Body of pancreas (tissue), 4 donors: ENCODE measurements at places on chromosomes 7 and 10.

GRCh38 chr10:133422807-133423771 lies 1.3 kb downstream of the SPRN start:
- H3K4me3 ChIP-seq = no peak overlapping the region
- peaks cover 7% of the 10 kb centered on the region for H3K36me3 ChIP-seq
- no peak overlapping the region for H3K27ac ChIP-seq
- DNase-seq = no peak
- H3K27me3 ChIP-seq = peaks cover 3% of the 10 kb centered on the region

GRCh38 chr10:117723343-117723742 lies 180.8 kb downstream of the EMX2 start:
- H3K27me3 ChIP-seq = peaks cover 5% of the 10 kb centered on the region
- H3K27ac ChIP-seq = no peak overlapping the region
- H3K4me3 ChIP-seq = no peak overlapping the region
- no peaks in the 10 kb centered on the region for H3K36me3 ChIP-seq
- no peaks in the 10 kb centered on the region for H3K4me1 ChIP-seq

DNA sequence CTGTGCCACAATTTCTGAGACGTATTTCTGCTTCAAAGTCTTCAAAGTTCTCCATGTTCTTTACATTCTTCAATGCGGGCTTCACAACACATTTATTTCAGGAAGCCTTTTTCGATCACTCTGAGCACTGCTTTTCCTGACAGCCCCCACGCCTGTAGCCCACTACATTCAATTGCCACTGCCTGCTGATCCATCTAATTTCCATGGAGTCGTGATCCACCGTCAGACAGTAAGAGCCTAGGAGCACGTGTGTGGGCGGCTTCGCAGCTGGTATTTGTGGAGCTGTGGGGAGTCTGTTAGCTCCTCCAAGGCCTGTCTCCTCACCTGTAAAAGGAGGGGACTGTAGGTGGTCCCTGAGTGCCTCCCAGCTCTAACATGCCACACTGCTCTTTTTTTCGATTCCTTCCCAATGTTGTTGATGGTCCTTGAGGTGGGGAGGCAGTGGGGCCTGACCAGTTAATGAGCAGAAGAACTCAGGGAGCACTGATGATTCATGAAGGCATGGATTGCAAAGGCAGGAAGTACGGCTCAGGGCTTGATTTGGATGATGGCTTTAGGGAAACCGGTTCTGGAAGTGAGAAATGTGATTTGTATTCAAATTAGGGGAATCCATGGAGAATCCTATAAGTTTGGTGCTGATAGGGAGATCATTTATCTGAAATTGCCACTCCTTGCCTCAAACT lies 401.1 kb upstream of the PODXL start:
- no peak overlapping the region for H3K4me3 ChIP-seq
- H3K4me1 ChIP-seq = no peaks in the 10 kb centered on the region
- no peak overlapping the region for H3K27ac ChIP-seq
- no peaks in the 10 kb centered on the region for H3K36me3 ChIP-seq
- no peaks in the 10 kb centered on the region for H3K27me3 ChIP-seq

DNA sequence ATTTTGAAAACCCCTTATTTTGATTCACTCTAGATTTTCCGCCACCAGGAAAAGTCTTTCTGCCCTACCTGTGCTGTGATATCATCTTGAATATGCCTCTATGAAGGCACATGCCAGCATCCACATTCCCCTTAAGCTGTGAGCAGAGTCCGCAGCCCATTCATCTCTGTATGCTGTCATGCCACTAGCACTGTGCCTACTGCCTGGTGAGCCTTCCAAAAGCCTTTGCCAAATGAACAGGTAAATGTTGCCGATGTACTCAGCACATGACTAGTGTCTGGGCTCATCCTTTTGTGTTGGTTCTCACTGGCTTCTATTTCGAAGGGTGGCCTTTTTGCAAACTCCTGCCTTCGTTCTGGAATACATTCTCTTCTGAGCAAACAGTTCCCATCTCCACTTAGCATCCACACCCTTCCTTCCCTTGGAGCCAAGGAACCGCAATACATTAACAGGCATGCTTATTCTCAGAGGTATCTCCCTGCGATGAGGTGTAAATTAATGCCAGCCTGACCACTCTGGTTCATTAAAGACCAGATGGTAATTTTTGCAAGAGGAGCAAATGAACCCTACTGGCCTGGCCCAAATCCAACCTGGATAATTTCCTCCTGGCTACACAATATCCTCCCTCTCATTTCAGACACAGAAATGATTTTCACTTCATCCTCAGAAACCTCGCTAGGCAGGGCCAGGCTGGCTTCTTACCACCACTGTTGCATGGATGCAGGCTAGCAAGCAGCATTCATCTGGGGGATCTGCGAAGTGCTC lies 339.7 kb upstream of the NFE2L3 start:
- H3K4me1 ChIP-seq = no peaks in the 10 kb centered on the region
- no peak for DNase-seq
- no peaks in the 10 kb centered on the region for H3K27me3 ChIP-seq
- no peaks in the 10 kb centered on the region for H3K36me3 ChIP-seq

- no peak overlapping the region for H3K4me3 ChIP-seq
- no peak for DNase-seq
- no peak overlapping the region for H3K27ac ChIP-seq
Observed at GRCh38 chr10:24256619-24257107, 47.7 kb downstream of the KIAA1217 start.

DNA sequence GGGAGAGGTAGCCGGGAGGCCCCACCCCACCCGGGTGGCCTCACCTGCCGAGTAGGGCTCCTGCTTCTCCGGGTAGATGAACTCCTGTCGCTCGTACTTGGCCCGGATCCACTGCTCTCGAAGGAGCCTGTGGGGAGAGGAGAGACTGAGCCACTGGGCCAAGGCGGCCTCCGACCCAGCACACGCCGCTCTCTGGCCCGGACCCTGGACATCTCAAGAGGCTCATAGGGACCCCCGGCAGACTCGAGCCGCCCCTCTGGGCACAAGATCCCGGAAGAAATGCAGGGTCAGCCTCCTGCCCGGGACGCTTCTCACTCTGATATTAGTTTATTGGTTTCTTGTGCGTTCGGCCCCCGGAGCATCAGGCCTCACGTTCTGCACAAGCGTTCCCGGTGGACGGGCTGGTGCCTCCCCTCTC lies 34.5 kb downstream of the ADAP1 start:
- H3K4me1 ChIP-seq = peaks cover 10% of the 10 kb centered on the region
- no peaks in the 10 kb centered on the region for H3K36me3 ChIP-seq
- H3K27me3 ChIP-seq = no peaks in the 10 kb centered on the region
- peak; percentile 1 for DNase-seq

DNA sequence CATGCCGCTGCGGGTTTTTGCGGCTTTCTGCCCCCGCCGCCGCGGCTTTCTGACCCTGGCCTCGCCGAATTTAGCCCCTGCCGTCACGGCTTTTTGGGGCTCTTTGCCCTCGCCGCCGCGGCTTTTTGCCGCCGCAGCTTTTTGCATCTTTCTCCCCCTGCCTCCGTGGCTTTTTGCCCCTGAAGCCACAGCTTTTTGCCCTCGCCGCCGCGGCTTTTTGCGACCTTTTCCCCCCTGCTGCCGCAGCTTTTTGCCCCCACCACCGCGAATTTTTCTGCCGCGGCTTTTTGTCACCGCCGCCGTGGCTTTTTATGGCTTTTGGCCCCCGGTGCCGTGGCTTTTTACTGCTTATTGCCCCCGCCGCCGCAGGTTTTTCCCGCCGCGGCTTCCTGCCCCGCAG lies 636.5 kb downstream of the ZNF716 start:
- DNase-seq = no peak
- no peaks in the 10 kb centered on the region for H3K4me1 ChIP-seq
- H3K36me3 ChIP-seq = no peaks in the 10 kb centered on the region
- H3K4me3 ChIP-seq = no peak overlapping the region
- no peak overlapping the region for H3K27ac ChIP-seq

DNA sequence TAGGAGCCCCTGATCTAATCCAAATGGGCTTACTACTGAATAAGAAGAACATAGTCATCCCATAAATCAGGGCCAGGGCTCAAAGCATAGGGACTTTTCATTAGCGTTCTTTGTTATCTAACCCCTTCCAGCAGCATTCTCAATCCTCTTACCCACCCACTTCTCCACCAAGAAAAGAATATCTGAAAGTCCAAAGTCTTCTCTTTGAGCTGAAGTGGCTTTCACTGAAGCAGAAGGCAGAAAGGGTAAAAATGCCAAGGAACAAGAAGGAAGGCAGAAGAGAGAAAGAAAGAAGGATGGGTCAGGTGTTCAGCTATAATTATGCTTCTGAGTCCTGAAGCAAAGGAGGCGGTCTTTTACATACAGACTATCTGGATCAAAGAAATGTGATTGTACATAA lies 10.2 kb downstream of the TRPV5 start:
- no peaks in the 10 kb centered on the region for H3K4me1 ChIP-seq
- H3K27ac ChIP-seq = no peak overlapping the region
- H3K27me3 ChIP-seq = no peaks in the 10 kb centered on the region
- no peaks in the 10 kb centered on the region for H3K36me3 ChIP-seq

DNA sequence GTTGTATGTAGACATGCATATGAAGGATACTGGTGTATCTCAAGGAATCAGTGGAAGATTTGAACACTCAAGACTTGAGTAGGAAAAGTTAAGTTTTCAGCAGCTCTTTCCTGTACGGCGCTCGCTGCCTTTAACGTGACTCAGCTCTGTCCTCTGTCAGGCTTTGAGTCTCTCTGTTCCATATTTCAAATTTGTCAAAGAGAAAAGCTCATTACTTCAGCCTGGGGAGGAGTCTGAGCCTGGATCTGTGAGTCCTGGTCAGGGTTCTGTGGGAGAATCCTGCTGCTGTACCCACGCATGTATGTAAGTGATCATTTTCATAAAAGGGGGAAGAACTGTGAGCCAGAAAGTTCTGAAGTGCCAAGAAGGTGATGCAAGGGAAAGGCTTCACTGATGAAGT lies 13.8 kb upstream of the MPP7 start:
- H3K27me3 ChIP-seq = no peaks in the 10 kb centered on the region
- no peak for DNase-seq
- H3K36me3 ChIP-seq = no peaks in the 10 kb centered on the region
- H3K4me1 ChIP-seq = peaks cover 17% of the 10 kb centered on the region
- H3K4me3 ChIP-seq = no peak overlapping the region

- peaks cover 6% of the 10 kb centered on the region for H3K36me3 ChIP-seq
- no peak for DNase-seq
- no peak overlapping the region for H3K27ac ChIP-seq
Observed at GRCh38 chr7:96179341-96179740, 142.6 kb downstream of the SLC25A13 start.

- H3K27ac ChIP-seq = no peak overlapping the region
- no peaks in the 10 kb centered on the region for H3K27me3 ChIP-seq
- no peak overlapping the region for H3K4me3 ChIP-seq
Observed at GRCh38 chr10:70838270-70838805, 22.6 kb downstream of the SGPL1 start.

- no peak overlapping the region for H3K27ac ChIP-seq
- no peaks in the 10 kb centered on the region for H3K4me1 ChIP-seq
- no peak overlapping the region for H3K4me3 ChIP-seq
- no peaks in the 10 kb centered on the region for H3K27me3 ChIP-seq
Observed at GRCh38 chr10:21069929-21070700, 173.0 kb upstream of the NEBL start.

- no peaks in the 10 kb centered on the region for H3K36me3 ChIP-seq
- peak within 1 kb of the TSS; percentile 80 for H3K4me3 ChIP-seq
- H3K4me1 ChIP-seq = peaks cover 29% of the 10 kb centered on the region
Observed at GRCh38 chr7:91264046-91264923, at the start of gene FZD1. Gene FZD1 (plus strand): TSS chr7:91264433. CDS start chr7:91264881, 448 bp downstream.

DNA sequence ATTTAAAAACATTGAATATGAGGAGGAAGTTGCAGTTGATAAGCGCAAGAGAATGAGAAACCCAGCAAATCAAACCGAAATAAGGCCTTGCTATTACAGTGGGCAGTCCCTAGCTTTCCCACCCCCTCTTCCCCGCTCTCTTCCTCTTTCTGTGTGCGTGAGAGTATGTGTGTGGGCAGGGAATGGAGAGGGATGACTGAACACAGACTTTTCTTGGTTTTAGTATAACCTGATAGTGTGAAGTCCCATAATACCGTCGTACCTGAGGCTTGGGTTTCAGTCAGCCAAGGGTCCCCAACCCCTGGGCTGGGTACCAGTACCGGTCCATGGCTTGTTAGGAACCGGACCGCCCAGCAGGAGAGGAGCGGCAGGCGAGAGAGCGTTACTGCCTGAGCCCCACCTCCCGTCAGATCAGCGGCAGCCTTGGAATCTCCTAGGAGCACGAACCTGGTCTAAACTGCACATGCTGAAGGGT lies 255.3 kb downstream of the CELF2 start:
- no peak for DNase-seq
- no peaks in the 10 kb centered on the region for H3K36me3 ChIP-seq
- H3K27me3 ChIP-seq = no peaks in the 10 kb centered on the region
- peaks cover 5% of the 10 kb centered on the region for H3K4me1 ChIP-seq
- no peak overlapping the region for H3K4me3 ChIP-seq
- no peak overlapping the region for H3K27ac ChIP-seq

GRCh38 chr7:79176859-79177477 lies 276.5 kb downstream of the MAGI2 start:
- no peaks in the 10 kb centered on the region for H3K27me3 ChIP-seq
- no peaks in the 10 kb centered on the region for H3K4me1 ChIP-seq
- H3K4me3 ChIP-seq = no peak overlapping the region
- no peak for DNase-seq

DNA sequence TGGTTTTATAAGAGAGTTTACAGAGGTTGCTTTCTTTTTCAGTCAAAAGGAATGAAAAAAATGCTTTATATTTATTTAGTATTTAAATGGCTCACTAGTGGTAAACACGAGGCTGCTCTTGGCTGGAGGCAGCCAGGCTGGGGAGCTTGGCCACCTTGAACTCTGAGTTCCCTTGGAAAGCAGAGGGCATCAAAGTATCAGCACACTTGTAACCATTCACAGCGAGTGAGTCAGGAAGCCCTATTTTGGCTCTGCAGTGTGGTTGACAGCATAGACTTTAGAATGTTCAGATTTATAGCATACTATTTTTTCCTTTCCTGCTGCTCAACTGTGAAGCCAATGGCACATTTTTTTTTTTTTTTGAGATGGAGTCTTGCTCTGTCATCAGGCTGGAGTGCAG lies 51.6 kb downstream of the CYCS start:
- H3K36me3 ChIP-seq = no peaks in the 10 kb centered on the region
- no peak for DNase-seq
- no peak overlapping the region for H3K27ac ChIP-seq
- H3K4me3 ChIP-seq = no peak overlapping the region
- no peaks in the 10 kb centered on the region for H3K27me3 ChIP-seq

GRCh38 chr10:11548768-11549099 lies 62.7 kb downstream of the USP6NL start:
- H3K4me1 ChIP-seq = peaks cover 7% of the 10 kb centered on the region
- no peak for DNase-seq
- H3K27me3 ChIP-seq = no peaks in the 10 kb centered on the region
- H3K4me3 ChIP-seq = no peak overlapping the region
